ENCODE measurements at places on chromosomes 7 and 10.

DNA sequence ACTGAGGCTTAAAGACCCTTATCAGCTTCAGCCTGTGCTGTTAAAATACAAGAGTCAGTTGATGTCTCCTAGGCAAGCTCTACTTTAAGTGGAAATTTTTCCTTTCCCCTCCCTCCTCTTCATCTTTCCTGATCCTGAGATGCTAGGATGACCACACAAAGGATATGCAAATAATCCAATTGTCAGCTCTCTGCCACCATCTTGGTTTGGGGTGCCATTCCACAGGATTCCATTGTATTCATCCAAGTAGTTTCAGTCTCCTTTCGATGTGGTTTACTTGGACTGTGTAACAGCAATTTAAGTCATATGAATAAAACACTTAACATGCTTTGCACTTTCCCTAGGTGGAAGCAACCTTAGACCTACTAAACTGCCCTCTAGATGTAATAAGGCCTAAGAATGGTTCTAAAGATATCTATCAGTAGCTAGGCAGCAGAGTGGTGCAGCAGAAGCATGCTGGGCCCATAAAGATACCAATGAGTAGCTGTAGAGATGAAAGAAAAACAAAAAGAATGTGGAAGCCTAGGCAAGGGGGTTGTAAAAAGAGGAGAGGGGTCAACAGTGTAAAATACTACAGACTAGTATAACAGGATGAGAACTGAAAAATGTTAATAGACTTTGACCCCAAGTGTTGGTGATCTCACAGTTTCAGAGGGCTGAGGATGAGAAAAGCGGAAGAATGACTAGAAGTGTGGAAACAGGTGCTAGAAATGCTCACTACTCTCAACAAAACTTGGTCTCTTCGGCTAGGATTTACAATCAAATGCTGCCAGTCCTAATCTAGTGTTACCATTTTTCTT, 2.4 kb upstream of the CFAP69 start:
- no peak for DNase-seq

GRCh38 chr10:126847666-126848065, 57.6 kb upstream of the DOCK1 start:
- no peak for DNase-seq

GRCh38 chr7:35605760-35606159, 89.2 kb downstream of the HERPUD2 start:
- DNase-seq: no peak

- no peak for DNase-seq
These were observed 52.6 kb upstream of the SMNDC1 start for GRCh38 chr10:110357252-110357780.

- DNase-seq: no peak
These were observed 151.0 kb upstream of the FRMD4A start for GRCh38 chr10:14481752-14482151.

- DNase-seq: peak; percentile 69
These were observed 65.6 kb upstream of the KDM7A start for GRCh38 chr7:140242057-140243031.

- no peak for DNase-seq
These were observed 36.9 kb downstream of the TNPO3 start for GRCh38 chr7:129017933-129018538.

- DNase-seq: no peak
These were observed 5.0 kb downstream of the LDB3 start for GRCh38 chr10:86673216-86673826.

DNA sequence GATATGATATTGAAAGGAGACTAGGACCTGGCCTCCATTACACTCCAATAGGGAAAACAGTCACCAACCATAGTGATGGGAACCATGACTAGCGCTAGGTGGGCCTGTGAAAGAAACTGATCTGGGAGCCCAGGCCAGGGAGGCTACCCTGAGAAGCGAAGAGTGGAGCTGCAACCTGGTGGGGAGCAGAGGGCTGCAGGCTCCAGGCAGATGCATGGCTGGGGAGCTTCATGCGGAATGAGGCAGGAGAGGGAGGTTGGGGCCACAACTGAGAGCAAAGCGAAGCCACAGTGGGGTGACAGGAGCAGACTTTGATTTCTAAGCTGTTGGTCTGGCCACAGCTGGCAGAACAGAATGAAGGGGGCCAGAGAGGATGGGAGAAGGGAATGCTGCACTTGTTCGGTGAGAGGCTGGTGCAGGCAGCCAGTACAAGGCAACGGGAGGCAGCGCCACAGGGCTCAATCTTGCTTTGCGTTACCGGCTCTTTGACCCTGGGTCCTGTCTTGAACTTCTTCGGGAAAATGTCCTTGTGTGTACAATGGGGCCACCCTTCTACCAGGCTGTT, 88.4 kb downstream of the TACC2 start:
- no peak for DNase-seq

DNA sequence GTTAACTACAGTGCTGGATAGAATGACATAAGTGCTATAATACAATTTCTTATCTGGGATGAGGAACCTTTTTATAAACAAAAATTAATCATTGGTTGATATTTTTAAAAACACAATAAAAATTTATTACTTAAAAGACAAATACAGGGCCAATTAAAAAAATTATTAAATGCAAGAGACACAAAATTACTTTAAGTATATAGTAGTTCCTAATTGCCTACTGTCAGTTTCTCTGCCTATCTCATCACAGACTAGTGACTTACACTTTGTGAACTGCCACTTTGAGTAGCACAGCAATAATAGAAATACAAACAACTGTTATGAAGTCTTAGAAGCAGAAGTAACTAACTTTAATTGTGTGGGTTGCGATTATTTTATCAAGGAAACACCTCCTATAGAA, 8.4 kb downstream of the TES start:
- no peak for DNase-seq

- DNase-seq: peak; percentile 10
These were observed 29.0 kb upstream of the IL6 start for GRCh38 chr7:22697876-22698606.

- DNase-seq: peak; percentile 3
These were observed 3.9 kb upstream of the GPRIN2 start for GRCh38 chr10:46560381-46560780.

DNA sequence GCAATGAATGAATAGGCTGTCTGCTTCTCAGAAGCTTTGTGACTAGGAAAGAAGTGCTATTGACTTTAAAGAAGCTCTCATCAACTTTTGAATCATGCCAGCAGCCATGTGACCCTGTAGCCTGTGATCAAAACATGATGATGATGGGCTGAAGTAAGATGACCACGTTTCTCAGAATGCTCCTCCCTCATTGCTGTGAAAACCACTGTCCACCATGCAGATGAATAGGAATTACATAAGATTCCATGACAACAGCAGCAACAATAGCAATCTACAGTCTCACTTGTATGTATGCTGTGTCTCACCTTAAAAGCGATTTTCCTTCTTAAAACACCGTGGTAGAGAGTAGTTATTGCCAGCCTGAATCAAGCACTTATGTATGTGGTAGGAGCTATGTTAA, 228.4 kb downstream of the TRIL start:
- no peak for DNase-seq

DNA sequence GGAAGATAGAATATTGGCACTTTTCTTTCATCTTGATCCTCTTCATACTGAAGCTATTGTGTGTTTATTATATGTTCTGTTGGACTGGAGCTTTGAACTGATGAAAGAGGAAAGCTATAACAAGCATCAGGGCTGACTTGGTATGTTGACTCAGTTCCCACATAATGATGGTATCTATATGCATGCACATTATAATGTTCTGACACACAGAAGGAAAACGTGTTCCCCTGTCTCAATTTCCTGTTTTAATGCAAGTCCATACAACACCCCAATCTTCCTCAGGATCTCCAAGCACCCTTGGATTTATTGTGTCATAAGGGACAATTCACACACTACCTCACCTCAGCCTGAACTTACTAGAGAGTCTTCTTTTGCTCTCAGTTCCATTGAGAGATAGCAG, 8.3 kb upstream of the WASL start:
- no peak for DNase-seq

GRCh38 chr7:13091974-13092707, 404.7 kb downstream of the ARL4A start:
- DNase-seq: no peak

DNA sequence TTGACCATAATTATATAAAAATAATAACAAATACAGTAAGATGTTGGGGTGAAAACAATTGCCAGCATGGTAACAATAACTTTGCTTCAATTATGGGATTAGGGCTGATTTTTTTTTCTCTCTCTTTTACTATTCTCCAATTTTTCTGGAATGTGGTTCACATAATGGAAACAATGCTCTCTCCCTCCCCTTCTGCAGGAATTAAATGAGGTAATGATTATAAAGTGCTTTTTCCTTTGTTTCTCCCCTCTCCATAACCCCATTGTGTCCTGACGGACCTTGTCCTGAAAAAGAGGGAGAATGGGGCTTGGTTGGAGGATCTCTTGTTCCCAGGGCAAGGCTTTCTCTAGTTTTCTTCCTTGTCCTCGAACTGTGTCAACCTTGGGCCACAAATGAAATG, 234.0 kb upstream of the ZNF32 start:
- no peak for DNase-seq

DNA sequence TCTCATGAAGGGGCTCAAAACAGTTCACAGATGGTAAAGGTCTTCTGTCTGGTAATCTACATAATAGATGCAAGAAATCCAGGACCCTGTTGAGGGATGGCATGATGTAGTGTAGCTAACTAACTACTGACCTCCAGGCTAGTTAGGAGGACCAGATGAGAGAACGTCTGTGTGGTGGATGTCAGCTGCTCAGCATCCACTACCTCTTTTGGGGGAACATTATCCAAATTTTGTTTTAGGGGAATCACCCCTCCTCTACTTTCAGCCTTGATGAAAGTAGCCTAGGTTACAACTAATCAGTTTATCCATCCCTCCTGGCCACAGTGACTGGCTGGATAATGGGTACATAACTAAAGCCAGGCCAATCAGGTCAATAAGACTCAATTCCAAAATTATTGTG, 246.0 kb downstream of the RNLS start:
- DNase-seq: no peak

GRCh38 chr10:131195116-131195515, 116.4 kb downstream of the TCERG1L start:
- no peak for DNase-seq

- no peak for DNase-seq
These were observed 239.8 kb downstream of the TCERG1L start for GRCh38 chr10:131071721-131072120.

DNA sequence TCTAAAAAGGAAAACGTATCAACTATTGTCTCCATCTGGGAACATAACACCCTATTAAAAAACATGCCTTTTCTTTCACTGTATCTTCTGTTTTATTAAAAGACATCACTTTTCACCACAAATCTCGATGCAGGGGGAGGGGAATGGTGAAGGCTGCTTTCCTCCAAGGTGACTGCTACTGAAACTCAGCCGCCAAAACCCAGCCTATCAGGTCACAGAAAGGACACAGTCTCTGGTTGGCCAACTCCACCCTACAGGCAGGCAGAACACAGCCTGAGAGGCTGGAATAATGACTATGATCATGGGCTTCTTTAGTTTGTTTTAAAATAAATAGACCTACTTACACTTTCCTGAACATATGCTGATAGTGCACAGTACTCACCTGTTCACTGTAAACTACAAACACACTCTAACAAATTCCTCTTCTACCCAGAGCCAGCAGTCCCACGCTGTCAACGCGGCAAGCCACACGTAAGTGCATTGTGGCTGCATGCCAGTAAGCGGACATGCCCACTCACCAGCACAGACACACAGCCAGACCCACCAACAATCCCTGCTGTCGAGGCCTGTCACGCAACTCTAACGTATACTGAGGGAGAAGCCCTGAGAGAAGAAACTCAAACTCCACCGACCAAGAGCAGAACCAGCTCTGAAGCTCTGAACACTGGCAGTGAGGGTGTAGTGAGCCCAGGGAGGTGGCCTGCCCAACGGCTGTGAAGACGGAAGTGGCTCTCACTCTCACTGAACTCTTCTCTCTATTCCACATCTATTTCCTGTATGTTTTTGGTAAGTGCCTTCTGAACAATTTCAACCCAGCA, 41.8 kb downstream of the NCAPG2 start:
- no peak for DNase-seq

GRCh38 chr7:121043314-121044234, 55.1 kb downstream of the CPED1 start:
- no peak for DNase-seq

DNA sequence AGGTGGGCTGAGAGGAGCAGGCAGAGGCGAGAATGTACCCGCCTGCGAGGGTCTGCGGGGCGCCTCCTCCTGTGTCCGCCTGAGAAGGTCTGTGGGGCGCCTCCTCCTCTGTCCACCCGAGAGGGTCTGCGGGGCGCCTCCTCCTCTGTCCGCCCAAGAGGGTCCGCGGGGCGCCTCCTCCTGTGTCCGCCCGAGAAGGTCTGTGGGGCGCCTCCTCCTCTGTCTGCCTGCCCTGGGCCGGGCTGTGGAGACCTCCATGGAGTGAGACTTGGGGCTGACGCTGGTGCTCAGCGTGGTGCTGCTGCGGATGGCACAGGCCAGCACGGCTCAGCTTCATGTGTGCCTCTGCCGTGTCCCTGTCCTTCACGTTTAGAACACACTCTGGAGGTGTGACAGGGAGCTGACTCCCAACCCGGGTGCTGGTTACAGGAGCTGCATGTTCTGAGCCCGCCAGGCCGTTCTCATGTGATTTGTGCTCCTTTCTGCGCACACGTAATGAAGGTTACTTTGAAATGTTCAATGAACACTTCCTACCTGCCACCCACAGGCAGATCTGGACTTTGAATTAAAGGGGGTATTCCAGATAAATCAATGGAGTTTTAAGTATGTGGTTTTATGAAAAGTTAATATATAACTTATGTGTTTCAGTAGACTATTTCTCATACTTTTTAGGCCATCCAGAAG, 20.5 kb upstream of the GET4 start:
- no peak for DNase-seq

GRCh38 chr10:20984662-20985061, 87.6 kb upstream of the NEBL start:
- DNase-seq: no peak

DNA sequence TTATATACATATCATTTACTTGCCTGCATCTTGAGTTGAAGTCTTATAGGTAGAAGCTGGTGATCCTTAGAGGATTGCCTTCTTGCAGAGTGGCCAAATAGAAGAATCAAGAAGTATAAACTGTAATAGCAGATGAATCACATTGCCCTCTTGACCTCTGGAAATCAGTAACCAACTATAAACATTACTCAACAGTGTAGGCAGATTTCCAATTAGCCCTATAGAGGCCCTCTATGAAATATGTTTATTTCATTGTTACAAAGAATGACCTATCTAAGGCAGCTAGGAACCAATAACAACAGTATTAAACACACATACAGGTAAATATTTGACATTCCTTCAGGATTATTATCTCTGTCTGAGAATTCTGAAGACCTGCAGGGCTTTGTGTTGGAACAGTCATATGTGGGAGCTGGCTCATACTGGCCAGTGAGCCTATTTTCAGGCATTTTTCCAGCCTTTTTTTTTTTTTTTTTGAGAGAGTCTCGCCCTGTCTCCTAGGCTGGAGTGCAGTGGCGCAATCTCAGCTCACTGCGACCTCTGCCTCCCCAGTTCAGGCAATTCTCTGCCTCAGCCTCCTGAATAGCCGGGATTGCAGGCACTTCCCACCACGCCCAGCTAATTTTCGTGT, 7.2 kb upstream of the SRI start:
- DNase-seq: peak; percentile 77

Measured in mucosa of descending colon (tissue), 3 donors.